Fibroblast of skin of right quadriceps (primary cell): ENCODE measurements at places on chromosomes 2 and 18.

DNA sequence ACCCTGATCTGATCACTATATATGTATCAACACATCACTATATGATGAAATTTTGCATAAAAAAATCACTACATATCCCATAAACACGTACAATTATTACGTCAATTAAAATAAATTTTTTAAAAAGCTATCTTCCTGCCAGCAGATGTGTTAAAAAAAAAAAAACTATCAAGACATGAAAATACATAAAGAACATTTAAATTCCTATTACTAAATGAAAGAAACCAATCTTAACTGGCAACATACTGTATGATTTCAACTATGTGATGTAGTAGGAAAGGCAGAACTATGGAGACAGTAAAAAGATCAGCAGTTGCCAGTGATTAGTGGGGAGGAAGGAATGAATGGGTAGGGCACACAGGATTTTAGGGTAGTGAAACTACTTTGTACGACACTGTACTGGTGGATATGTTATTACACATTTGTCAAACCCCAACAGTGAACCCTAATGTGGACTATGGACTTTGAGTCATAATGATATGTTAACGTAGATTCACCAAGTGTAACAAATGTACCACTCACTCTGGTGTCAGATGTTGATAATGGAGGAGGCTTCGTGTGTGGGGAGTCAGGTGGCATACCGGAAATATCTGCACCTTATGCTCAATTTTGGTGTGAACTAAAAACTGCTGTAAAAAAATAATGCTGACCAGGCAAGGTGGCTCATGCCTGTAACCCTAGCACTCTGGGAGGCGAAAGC is 27.4 kb downstream of the USP34 start:
- DNase-seq = no peak

- no peak for DNase-seq
Measured at GRCh38 chr2:70655786-70656185, 102.2 kb upstream of the TGFA start.

DNA sequence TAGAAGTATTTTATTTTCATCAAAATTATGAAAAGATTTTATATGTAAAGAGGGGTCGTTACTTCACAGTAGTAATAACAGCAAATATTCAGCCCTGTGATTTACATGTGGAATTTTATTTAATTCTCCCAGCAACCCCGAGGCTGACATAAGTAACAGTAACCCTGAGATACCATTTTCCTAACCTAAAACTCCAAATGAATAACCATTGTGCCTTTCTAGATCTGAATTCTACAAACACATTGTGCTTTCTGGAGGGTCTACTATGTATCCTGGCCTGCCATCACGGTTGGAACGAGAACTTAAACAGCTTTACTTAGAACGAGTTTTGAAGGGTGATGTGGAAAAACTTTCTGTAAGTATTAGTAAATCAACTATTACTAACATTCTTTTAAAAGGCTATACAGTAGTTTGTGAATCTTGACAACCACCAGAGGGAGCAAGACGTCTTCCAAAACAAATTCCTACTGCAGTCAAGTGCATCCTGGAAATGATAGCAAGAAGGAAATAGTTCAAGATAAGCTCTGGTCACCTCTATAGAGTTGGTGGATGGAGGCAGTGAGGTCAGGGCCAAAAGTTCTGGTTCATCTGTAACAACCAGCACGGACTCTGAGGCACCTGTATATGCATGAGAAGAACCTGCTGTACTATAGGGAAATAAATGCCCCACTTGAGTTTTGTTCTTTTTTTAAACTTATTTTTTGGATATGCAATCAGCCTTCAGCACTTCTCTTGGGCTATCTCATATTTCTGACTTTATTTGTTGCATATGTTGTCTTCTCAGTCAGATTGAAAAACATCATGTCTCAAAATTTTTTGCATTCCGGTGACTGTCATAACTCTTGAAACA is 37.4 kb downstream of the ACTR2 start:
- DNase-seq = peak; percentile 75

DNA sequence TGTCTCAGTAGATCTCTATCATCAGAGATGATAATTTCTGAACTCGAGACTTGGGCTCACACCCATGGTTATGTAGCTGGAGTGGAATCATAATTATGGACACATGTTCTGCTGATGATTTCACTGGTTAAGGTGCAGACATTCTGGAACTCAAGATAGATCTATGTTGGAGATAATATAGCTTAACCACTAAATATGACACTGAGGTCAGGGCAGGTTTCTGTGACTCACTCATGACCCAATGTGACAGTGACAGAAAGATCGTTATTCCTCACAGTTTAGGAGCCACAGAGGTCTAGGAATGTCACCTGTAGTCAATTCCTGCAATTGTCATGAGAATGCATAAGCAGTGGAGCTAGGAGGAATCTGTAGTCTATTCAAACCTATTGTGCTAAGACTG is 828.6 kb downstream of the TRIB2 start:
- no peak for DNase-seq

- DNase-seq = no peak
Measured at GRCh38 chr18:24989760-24990593, 362.0 kb downstream of the ZNF521 start.

- DNase-seq = no peak
Measured at GRCh38 chr2:95376311-95377215, 25.9 kb upstream of the FAHD2A start.

DNA sequence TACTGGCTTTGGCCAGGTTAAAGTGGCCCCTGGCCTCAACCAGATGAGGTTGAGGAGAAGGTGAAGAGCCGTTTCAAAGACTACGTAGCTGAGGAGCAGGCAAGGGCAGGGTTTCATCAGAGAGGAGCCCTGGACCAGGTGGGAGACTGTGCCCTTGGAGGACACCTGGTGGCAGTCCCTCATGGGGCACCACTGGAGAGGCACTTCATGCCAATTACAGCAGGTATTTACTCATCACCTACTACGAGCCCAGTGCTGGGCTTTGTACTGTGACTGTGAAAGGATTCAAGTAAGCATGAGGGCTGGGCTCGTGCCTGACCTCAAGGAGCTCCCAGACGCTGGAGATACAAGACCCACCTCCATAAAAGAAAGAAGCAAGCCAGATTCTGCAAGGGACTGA is 37.6 kb downstream of the SMAD7 start:
- DNase-seq = no peak

DNA sequence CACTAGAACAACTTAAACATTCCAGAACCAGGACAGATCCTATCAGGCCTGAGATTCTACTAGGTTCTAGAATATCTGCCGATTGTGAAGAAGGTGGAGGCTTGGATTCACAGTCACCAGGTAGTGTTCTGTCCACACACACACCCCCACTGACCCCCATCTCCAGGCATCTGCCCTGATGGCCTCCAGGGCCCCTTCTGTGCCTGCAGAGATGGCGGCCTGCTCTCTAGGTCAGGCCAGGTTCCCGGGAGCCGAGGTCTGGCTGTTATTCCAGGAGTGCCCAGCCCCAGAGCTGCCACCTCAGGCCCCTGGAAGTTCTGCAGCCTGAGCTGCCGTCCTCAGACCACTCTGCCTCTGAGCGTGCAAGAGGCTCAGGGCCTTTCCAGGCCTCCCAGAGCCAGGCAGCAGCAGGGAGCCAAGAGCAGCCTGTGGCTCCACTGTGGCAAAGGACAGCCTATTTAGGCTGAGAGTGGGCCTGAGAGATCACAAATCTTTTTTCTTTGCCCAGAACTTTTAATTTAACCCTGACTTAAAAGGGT is 96.2 kb upstream of the ASAP2 start:
- no peak for DNase-seq

GRCh38 chr2:161344692-161345091 is 36.5 kb downstream of the PSMD14 start:
- no peak for DNase-seq

DNA sequence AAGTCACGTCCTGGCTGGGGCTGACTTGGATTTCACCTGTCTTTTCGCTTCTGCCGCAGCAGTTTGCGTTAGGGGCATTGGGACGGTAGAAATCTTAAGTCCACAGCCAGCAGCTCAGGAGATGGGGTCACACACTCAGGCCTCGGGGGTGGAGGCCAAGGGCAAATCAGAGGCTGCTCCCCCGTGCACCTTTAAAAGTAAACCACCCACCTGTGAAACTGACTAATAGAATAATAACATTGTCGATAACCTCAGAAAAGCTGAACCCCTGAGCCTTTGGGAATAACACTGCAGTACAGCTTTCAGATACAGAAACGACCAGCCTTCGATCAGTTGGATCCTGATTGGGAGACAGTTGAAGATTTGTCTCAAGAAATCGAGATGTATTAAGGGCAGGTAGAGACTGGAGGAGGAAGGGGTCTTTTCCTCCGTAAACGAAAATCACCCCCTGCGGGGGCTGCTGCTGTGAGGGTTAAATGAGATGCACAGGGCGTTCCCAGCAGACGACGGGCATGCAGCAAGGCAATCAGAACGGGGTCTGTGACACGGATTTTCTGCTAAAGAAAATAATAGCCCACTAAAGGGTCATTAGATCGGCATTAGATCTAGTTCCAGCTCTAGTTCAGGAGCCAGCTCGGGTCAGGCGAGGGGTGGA is 16.4 kb upstream of the NFATC1 start:
- no peak for DNase-seq

- DNase-seq = no peak
Measured at GRCh38 chr2:8558096-8558495, 123.8 kb upstream of the ID2 start.

DNA sequence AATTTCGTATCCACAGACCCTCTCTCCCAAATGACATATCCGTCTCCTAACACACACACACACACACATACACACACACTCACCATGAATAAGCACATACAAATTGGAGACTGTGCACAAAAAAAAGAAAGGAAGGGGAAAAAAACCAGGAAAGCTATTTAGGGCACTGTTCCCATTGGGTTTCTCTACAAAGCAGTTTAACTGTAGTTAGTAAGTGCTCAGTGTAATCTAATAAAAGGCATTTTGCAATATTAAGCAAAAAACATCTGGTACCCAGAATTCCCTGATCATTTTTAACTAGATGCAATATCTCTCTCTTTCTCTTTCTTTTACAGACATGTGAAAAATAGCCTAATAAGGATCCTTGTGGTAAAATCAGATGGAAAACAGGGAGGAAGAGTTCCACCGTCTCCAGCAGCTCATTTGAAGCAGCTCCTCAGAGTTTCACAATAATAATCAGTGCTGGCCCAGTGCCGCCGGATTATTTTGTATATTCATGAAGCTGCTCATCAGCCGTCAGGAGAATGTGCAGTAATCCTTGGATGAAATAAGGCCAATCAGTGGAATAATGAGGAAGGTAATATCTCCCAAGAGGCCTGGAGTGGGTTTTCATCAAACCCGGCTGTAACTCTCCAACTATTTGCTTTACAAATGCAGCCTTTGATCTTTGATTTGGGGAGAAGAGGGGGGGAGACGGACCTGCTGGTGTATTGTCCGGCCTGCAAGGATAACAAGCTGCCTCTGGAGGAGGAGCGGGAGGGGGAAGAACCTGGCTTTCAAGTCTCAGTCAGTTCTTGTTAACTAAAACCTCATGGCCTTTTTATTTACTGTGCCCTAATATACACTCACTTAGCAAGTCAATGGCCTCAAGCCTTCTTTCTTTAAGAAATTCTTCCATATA is 227.6 kb upstream of the SMIM21 start:
- DNase-seq = peak; percentile 19

GRCh38 chr2:30266051-30266621 is 34.8 kb downstream of the LBH start:
- no peak for DNase-seq

DNA sequence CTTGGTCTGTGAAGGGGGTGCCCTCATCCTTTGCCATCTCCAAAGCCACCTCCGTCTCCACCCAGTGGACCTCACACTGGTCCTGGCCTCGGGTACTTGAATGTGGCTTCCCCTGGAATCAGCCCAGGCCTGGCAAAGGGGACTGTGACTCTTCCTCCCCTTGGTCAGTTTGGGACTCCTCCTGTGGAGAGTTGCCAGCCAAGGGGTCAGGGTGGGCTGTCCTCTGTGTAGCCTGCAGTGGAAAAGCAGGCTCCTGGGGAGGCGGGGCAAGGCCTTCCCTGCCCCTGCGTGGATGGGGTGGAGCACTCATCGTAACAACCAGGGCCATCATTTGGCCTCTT is 59.8 kb downstream of the INHBB start:
- no peak for DNase-seq

GRCh38 chr2:80706951-80707350 is 402.4 kb upstream of the LRRTM1 start:
- no peak for DNase-seq

GRCh38 chr2:171452773-171453172 is 18.7 kb downstream of the DCAF17 start:
- no peak for DNase-seq

DNA sequence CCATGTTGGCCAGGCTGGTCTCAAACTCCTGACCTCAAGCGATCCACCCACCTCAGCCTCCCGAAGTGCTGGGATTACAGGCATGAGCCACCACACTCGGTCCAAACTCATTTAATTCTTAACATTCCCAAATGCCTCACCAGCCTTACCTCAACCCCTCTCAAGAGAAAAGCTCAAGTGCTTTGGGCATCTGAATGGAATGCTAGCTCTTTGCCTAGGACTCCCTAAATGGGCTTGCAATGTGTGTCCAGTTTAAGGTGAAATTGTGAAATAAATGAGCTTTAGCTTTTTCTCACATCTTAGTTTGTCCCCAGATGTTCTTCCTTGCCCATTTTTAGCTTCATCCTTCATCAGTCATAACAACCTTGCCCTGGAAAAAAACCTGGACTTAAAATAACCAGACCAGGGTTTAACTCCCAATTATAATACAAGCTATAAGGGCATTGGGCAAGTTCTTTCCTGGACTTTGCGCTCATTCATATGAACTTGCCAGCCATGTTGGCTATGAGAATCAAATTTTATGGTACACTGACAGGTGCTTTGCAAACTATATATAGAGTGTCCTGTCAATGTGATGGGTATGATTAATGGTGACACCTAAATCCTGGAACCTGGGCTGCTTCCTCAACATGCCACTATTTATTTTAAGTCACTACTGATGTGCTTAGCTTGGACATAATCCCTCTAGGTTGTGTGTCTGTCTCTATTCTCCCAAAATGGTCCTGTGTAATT is 95.1 kb upstream of the SERPINE2 start:
- no peak for DNase-seq

GRCh38 chr2:173555833-173556232 is 201.2 kb downstream of the CDCA7 start:
- DNase-seq = peak; percentile 57

GRCh38 chr2:202023198-202023903 is 10.3 kb upstream of the FZD7 start:
- DNase-seq = no peak

- DNase-seq = no peak
Measured at GRCh38 chr2:156511803-156512202, 75.6 kb downstream of the GPD2 start.

DNA sequence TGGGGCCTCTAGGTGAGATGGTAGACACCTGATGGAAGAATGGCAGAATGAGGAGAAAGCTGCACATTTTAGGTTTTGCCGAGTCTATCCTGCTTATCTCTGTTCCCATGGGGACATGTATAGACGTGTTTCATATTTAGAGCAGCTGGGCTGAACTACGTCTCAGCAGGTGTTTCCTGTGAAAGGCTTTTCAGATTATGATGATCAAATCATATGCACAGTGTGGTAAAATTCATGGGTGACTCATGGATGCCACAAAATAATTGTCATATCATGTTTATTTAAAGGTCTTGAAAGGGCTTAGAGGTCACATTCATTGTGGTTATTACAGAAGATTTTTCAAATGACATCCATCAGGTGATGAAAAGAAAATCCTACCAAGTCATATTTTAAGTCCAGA is 90.5 kb downstream of the ICOS start:
- peak; percentile 15 for DNase-seq

GRCh38 chr2:207046724-207047123 is 107.4 kb downstream of the CPO start:
- DNase-seq = peak; percentile 52

GRCh38 chr2:159879051-159879604 is 81.1 kb upstream of the CD302 start:
- DNase-seq = peak; percentile 25
